ENCODE measurements at places on chromosomes 6 and 20.

DNA sequence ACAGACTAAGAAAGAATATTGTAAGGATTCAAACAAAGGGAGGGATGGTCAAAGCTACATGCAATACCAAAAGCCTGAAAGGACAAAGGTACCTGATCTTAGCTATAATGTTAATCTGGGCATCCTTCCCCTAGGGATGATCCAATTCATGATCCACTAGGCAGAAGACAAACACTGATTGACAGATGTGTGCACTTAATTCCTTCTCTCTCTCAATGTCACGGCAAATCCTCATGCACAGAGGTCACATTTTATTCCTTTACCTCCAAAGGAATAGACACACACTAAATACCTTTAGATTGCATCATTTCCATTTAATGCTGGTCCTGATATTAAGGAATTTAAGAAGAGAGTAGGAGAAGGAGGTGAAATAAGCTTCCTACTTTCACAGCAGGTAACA lies 73.4 kb downstream of the ZNF133 start:
- no peak for DNase-seq

- no peak for DNase-seq
These were observed 141.3 kb upstream of the HMGN3 start for GRCh38 chr6:79375635-79376337.

GRCh38 chr6:15327271-15327670 lies 81.4 kb downstream of the JARID2 start:
- DNase-seq: no peak

- peak; percentile 53 for DNase-seq
These were observed 26.5 kb upstream of the RNF24 start for GRCh38 chr20:4041748-4042411.

GRCh38 chr6:34232901-34233300 lies 3.8 kb upstream of the HMGA1 start:
- no peak for DNase-seq

DNA sequence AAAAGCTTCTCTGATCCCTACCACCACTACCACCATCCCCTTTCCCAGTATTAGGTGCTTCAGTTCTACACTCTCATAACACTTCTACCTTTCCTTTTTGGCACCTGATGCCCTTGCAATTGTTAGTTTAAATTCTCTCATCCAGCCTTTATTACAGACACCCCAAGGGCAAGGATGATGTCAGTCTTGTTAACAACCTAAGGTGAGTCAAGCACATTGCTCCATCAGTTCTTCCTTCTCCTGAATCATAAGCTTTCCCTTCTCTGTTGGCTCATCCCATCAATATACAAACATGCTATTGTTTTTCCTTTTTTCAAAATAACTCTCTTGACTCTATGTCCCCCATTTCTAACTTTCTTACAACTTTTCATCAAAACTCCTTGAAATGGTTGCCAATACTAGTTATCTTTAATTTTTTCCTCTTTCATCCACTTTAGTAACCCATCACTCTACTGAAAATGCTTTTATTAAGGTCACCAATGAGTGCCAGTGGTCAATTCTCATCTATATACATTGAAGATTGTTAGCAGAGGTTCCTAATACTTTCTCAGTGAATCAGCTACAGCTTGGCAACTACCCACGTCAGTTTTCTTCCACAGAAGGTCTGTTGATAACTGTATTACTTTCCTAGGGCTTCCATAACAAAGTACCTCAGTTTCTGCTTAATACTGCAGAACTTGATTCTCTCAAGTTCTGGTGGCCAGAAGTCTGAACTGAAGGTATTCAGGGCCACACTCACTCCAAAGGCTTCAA lies 97.1 kb upstream of the FLRT3 start:
- no peak for DNase-seq

GRCh38 chr6:12955956-12956355 lies 239.4 kb downstream of the PHACTR1 start:
- DNase-seq: no peak

DNA sequence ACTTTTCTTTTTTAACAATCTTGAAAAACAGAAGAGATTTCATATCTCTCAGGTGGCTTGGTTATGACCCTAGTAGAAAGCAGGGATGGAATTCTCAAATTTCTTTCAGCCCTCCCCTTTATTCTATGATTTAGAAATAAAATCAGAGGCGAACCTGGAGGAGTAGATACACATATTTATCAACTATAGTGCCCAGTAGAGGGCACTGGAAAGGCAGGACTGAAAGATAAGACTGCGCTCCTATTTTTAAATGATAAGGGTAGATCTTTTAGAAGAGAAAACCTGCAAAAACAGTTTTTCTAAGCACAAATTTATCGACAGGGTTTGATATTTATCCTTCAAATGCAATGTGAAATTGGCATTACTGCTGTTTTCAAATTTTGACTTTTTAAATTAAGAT lies 1296.6 kb downstream of the EPHA7 start:
- peak; percentile 3 for DNase-seq

- DNase-seq: no peak
These were observed 302.6 kb upstream of the NRSN1 start for GRCh38 chr6:23823421-23823820.

DNA sequence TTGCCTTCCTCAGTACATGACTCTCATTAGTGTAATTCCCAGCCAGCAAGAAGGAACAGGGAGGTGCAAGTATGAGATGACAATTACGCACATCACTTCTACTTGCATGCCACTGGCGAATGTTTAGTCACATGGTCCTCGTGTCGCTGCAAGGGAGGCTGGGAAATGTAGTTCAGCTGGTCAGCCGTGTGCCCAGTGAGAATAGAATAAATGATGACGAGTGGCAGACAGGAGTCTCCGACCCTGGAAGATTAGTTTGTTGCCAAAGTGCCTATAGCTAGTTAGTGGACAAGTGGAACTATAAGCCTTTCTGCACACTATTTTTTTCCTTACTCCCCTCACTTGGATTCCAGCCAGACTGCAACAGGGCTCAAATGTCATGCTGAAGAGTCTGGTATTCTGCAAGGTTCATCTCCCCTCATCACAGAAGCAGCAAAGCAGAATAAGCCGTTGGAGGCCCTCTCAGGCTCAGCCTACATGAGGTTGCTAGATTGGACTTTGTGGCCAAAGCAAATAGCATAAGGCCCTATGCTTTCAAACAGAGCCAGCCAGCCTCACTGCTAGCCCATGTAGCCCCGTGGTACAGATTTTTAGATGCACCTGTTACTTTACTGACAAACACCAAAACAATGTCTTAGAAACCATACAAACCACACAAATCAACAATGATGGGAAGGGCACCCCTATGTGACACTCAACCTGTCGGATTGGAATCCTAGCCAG lies 9.7 kb downstream of the LINC00237 start:
- no peak for DNase-seq
